ENCODE measurements at places on chromosomes 5 and 9.
A peak's percentile ranks its signal among the peaks of the same experiment; 100 is the strongest.

DNA sequence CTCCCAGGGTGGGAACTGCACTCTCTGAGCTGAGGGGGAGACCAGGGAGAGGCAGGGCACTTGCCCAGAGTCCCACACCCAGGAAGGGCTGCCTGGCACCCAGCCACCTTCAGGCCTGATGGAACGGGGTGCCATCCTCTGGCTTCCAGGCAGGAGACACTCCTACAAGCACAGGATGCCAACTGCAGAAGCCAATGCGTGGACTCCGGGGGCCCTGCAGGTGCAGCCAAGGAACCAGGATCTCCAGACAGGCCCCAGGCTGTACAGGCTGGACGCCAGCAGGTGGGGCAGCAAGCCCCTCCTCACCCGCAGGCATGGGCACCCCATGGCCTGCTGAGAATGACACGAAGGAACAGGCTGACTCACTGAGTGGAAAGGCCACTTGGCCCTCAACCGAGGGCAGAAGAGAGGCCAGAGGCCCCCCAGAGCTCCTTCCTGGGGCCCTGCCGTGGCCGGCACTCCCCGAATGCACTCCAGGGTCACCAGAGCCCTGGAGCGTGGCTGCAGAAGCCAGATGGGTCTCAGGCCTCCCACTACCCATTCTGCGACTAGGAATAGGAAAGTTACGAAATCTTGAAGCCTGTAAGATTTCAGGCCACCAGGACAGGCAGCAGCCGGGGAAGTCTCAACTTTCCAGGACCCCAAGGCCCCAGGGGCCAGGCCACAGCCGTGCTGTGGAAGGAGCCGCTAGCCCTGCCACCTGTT, 15.7 kb downstream of the NACC2 start:
- DNase-seq, result peak; percentile 13

DNA sequence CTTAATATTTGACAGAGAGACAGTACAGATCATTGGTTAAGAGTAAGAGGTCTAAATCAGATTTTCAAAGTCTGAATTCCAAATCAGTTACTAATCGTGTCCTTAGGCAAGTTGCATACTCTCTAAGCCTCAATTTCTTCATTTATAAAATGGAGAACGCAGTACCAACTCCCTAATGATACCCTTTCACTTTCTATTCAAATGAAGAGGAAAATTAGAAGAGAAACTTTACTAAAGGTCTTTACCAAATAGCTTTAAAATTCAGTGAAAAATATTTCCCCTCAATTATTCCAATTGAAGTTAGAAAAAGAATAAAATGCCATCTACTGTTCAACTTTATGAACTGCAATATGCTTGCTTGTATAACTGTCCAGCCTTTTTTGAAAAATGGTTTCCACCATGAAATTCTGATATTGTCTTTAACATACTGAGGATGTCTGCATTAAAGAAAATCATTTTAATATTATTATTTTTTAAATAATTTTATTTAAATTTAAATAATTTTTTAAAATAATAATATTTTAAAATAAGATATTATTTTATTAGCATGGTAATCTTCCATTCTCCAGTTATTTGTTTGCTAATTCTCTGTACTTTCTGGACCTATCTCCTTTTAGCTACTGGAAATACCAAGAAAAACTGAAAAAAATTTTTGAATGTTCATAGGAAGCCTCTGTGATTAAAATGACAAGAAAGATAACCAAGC, 36.0 kb downstream of the POC5 start:
- peak; percentile 70 for DNase-seq

- DNase-seq, result no peak
Measured at GRCh38 chr9:87525546-87526303, 28.1 kb downstream of the DAPK1 start.

GRCh38 chr5:136053336-136054141, 24.8 kb downstream of the TGFBI start:
- peak; percentile 99 for DNase-seq

GRCh38 chr9:88991066-88992034, at the start of gene S1PR3:
S1PR3 (plus strand) TSS chr9:88991468; CDS start chr9:89001201, 9,733 bp downstream.
- DNase-seq, result peak; percentile 47
